Stimulated activated CD8-positive, alpha-beta memory T cell treated with anti-CD3 and anti-CD28 coated beads, Interleukin-4, amount 100 ng/mL, for 1 hour (primary cell): ENCODE measurements at places on chromosomes 13 and 19.

DNA sequence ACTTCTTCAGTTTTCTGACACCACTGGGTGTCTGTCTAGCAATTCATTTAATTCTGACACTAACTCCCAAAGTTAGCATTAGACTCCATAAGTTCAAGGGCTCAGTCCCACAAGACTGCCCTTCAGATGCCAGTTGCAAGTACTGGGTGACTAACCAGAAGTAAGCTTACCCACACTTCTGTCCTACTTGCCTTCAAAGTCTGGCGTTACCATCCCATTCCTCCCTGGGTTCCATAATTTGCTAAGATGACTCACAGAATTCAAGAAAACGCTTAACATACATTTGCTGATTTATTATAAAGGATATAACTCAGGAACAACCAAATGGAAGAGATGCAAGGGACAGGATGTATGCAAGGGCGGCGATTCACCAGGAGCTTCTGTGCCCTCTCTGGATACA lies 45.5 kb upstream of the NPAS1 start:
- no peak for DNase-seq

DNA sequence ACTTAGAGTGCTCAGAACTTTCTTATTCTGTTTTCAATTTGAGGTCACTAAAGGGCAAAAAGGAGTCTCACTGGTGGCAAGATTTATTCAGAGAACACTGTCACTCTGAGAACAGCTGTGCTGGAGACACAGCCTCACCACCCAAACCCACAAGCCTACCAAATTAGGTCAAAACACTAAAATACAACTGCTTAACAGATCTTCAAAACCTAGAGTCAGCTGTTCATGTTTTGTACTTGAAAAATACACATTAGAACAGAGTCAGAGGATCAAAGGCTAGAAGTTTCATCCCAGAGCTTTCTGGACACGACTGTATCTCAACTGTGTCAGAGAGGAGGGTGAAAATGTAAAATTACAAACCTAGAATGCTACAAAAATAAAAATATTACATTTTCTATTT lies 89.3 kb downstream of the MIPEP start:
- no peak for DNase-seq

DNA sequence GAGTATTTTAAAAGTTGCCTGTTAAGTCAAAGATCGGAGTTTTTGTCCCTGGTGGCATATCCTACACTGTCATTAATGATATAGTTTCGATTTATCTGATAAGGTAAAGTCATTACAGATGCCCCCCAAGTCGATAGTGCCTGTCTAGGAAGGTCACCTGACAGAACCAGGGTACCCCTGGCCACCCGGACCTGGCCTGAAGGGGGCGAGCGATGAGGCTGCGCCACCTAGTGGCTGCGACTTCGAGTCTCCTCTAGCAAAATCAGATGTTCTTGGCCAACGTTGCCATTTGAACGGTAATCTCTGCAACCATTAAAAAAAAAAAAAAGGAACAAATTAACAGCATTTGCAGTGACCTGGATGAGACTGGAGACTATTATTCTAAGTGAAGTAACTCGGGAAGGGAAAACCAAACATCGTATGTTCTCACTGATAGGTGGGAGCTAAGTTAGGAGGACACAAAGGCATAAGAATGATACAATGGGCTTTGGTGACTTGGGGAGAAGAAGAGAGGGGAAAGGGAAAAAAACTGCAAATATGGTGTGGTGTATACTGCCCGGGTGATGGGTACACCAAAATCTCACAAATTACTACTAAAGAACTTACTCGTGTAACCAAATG lies 565.1 kb downstream of the LIG4 start:
- DNase-seq, result no peak

DNA sequence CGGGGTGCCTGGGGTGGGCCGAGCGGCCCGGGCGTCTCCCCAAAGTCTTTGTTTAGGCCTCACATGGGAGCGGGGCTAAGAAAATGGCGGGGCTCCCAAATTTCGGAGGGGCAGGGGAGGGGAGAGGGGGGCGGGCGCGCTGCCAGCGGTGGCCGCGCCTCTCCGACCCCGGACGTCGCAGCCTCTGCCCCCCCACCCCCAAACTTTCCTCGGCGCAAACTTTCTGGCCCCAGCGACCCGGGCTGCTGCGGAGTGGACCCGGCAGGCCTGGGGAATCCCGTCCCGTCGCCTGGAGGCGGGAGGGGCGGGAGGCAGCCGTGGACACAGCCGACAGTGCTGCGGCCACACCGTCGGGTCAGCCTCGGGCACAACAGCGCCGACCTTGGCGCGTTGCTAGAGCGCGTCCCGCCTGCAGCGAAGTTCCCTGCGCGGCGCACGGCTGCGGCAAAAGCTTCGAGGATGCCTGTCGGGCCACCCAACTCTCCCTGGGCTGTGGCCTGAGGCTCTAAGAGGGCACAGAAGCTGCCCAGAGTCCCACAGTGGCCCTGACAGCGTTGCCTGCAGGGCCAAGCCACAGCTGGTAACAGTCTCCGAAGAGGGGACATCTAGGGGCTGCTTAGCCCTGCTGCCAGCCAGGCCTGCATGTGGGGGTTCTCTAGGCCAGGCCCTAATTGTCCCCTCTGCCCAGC lies 1.3 kb downstream of the NFIX start:
- no peak for DNase-seq

GRCh38 chr13:112626124-112626523 lies 38.2 kb upstream of the TUBGCP3 start:
- no peak for DNase-seq

DNA sequence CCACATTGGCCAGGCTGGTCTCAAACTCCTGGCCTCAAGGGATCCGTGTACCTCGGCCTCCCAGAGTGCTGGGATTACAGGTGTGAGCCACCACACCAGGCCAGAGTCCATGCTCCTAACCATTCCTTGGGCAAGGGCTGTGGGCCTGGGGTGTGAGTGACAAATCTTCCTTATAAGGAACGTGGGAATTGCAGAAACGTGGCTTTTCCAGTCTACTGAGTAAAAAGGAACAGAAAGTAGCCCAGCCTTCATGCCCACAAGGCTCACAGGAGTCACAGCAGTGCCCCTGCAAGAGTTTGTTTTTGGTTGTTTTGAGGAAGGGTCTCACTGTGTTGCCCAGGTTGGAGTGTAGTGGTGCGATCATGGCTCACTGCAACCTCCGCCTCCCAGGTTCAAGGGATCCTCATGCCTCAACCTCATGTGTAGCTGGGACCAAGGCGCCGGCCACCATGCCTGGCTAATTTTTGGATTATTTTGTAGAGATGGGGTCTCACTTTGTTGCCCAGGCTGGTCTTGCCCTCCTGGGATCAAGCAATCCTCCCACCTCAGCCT lies 5.1 kb downstream of the MYPOP start:
- no peak for DNase-seq

- DNase-seq, result no peak
These were observed 502.9 kb upstream of the ARGLU1 start for GRCh38 chr13:107070792-107071191.

GRCh38 chr19:18626906-18627305 lies 9.9 kb upstream of the KLHL26 start:
- DNase-seq, result no peak
